Fibroblast of skin of abdomen (primary cell): ENCODE measurements at places on chromosomes 13 and 19.

GRCh38 chr19:34319785-34320184, 45.2 kb upstream of the GPI start:
- no peak for DNase-seq

GRCh38 chr13:102333320-102334198, 68.3 kb downstream of the FGF14 start:
- no peak for DNase-seq

DNA sequence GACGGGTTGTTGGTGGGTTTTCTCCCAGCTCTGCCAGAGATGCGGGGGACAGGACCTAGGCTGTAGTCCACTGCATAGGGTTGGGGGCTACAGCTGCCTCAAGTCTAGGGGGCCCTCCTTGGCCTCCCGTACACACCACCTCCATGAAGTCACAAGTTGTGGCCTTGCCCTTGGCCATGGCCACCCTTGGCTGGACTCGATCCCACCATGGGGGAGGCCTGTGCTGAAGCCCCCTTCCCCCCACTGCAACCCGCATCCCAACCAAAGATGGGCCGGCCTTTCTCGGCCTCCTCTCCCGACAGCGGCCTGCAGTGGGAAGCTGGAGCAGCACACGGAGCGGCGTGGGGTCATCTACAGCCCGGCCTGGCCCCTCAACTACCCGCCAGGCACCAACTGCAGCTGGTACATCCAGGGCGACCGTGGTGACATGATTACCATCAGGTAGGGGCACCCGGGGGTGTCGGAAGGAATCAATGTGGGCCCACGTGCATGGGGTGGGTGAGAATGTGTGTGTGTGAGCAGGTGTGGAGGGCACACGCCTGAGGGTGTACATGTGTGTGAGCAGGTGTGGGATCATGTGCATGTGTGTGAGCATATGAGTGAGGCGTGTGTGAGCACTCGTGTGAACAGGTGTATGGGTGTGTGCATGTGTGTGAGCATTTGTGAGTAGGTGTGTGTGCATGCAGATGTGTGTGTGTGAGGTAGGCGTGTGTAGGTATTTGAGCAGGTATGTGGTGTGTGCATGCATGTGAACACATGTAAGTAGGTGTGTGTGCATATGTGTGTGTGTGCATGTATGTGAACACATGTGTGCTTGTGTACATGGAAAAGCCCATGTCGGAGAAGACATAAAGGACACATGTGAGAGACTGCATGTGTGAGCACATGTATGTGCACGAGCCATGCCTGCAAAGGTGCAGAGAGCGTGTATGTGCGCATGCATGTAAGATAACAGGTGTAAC, 8.7 kb downstream of the LRP3 start:
- no peak for DNase-seq

- no peak for DNase-seq
Observed at GRCh38 chr19:33177417-33177979, 16.6 kb upstream of the LRP3 start.

GRCh38 chr13:24022568-24022967, 125.3 kb upstream of the C1QTNF9B start:
- DNase-seq, result no peak

DNA sequence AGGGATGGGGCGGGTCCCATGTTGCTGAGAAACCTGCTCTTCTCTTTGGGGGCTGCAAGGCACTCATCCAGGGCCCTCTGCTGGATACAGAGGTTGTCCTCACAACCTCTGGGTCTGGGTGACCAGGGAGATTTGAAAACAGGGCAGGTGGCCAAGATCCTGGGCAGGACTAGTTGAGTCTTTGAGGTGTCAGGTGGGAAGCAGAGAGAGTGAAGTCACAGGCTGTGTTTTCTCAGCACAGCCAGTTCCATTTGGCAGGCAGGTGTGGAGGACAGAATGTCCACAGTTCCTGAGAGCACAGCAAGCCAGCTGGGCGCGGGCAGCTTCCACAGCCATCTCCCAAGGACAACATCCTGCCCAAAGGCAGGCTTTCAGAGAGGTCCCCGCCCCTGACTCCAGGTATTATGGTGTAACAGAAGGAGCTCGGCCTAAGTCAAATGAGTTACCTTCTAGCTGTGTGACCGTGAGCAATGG, 118.8 kb downstream of the NUFIP1 start:
- DNase-seq, result no peak

DNA sequence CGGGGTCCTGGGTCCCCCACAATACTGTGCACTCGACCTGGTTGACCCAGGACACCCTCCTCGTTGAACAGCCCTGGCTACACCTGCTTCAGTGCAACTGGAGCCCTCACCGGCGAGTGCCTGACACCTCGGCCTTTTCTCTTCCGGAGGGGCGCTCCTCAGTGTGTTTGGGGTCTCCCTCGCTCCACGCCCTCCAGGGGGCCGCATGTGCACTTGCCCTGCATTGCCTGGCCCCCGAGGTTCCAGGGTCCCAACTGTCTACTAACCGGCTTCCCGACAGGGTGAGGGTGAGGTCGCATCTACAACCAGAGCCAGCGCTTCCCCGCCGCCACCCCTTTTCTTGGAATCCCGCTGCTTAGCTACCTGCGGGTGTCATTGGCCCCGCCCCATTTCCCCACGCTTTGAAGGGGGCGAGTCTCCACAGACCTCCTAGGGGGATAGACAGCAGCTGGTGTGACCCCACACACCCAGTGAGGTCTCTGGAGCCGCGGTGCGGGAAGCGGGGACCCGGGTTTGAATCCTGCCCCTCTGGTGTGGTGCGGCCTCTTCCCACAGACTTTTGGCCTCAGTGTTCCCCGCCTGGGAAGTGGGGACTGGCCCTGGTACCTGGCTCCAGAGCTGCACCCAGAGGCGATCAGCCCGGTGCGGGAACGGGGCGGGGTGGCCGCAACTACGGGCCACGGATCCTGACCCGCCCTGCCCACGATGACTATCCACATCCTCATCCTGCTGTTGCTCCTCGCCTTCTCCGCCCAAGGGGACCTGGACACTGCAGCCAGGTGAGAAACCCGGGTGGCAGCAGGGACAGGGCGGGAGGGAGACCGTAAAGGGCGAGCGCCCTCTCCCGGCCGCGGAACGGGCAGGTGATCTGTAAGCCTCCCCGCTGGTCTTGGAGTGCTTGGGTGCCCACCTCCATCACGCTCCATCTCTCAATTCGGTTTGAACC, at the start of gene ADM5:
Gene ADM5, plus strand, starts transcription at position 462 of the 946 bp plus-strand sequence. Its CDS starts 244 bp downstream, at position 706.
- no peak for DNase-seq

GRCh38 chr13:74273581-74273980, 139.4 kb upstream of the KLF12 start:
- no peak for DNase-seq

GRCh38 chr13:20182231-20182846, 10.4 kb downstream of the GJB2 start:
- DNase-seq, result peak; percentile 75

DNA sequence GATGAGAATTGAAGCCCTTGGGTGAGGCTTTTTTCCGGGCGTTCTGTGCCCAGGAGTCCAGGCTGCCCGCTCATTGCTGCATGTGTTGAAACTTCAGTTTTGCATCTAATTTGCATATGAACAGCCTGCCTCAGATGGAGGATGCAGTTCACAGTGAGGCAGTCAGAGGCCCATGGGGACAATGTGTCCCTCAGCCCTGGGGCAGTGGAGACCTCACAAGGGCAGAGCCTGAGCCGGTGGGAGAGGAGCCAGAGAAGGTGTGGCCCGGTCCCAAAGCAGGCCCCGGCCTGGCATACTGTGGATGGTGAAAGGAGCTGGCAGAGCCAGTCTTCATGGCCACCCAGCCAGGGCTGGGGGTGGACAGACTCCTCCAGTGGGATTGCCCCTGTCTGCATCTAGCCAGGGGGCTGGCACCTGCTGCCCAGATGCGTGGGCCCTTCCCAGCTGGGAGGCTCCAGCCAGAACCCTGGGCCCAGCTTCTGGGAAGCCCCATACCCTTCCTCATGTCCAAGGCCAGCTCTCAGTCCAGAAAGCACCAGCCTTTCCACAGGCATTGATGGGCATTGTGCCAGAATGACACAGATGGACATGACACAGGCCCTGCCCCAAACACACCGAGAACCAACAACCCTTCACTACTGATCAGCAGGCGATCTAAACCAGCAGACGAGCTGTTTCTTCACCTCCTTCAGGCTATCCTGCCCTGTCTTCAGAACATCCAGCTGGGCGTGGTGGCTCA, 32.9 kb upstream of the KCTD15 start:
- DNase-seq, result no peak

GRCh38 chr13:91664039-91664438, 265.6 kb downstream of the GPC5 start:
- DNase-seq, result peak; percentile 38

GRCh38 chr13:30111810-30112209, 195.5 kb downstream of the KATNAL1 start:
- no peak for DNase-seq

- DNase-seq, result no peak
Observed at GRCh38 chr13:48156466-48156865, 61.6 kb upstream of the MED4 start.

DNA sequence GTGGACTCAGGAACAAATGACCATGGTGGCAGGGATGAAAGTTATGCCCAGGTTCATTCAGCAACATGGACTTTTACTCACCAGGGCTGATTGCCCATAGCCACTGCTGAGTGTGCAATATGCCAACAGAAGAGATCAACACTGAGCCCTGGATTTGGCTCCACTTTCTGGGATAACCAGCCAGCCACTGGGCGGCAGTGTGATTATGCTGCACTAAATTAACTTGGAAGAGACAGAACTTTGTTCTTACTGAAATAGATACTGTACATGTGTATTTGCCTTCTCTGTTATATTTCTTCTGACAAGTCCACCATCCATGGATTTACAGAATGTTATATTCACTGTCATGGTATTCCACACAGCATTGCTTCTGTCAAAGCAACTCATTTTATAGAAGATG, 257.4 kb downstream of the TDRD3 start:
- peak; percentile 2 for DNase-seq
